Fibroblast of the conjunctiva (primary cell): ENCODE measurements at places on chromosomes 4 and X.
A peak's percentile ranks its signal among the peaks of the same experiment; 100 is the strongest.

- DNase-seq, result no peak
Observed at GRCh38 chrX:71057848-71058530, 10.1 kb downstream of the SNX12 start.

- no peak for DNase-seq
Observed at GRCh38 chr4:17875402-17876070, 64.8 kb downstream of the NCAPG start.

- DNase-seq, result no peak
Observed at GRCh38 chr4:3308691-3309090, 15.9 kb downstream of the RGS12 start.

- peak; percentile 21 for DNase-seq
Observed at GRCh38 chrX:121579016-121579760, 531.8 kb downstream of the GLUD2 start.

GRCh38 chrX:14832151-14832550, 40.7 kb downstream of the FANCB start:
- no peak for DNase-seq
